ENCODE measurements at places on chromosomes 2 and 18.

DNA sequence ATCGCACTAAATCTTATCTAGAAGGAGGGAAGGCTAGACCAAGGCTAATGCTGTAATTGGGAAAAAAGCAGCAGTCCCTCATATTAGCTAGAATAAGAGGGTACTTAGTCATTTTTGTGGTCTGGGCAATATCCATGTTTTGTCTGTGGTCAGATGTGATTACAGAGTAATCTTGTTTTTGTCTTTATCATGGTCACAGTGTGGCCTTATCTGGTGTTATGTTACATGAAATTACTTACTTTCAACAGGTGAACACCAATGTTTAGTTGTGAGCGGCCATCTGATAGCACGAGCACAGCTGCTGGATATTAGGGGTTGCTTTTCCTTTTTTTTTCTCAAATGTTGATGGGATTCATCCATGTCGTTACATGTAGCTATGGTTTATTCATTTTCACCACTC lies 23.7 kb upstream of the PLEKHM3 start:
- H3K36me3 ChIP-seq = no peaks in the 10 kb centered on the region
- no peak for DNase-seq
- H3K4me1 ChIP-seq = no peaks in the 10 kb centered on the region
- H3K4me3 ChIP-seq = no peak overlapping the region
- H3K27ac ChIP-seq = no peak overlapping the region

GRCh38 chr18:73528066-73528465 lies 619.6 kb downstream of the FBXO15 start:
- no peaks in the 10 kb centered on the region for H3K4me1 ChIP-seq
- no peak overlapping the region for H3K27ac ChIP-seq
- H3K36me3 ChIP-seq = no peaks in the 10 kb centered on the region
- DNase-seq = no peak

- no peak overlapping the region for H3K4me3 ChIP-seq
- H3K27me3 ChIP-seq = peaks cover 43% of the 10 kb centered on the region
- no peak overlapping the region for H3K27ac ChIP-seq
- no peaks in the 10 kb centered on the region for H3K36me3 ChIP-seq
- H3K4me1 ChIP-seq = no peaks in the 10 kb centered on the region
These were observed 43.8 kb downstream of the MPHOSPH10 start for GRCh38 chr2:71174207-71174606.

- peak overlapping the region; percentile 83 for H3K27ac ChIP-seq
- DNase-seq = no peak
- no peak overlapping the region for H3K4me3 ChIP-seq
- no peaks in the 10 kb centered on the region for H3K36me3 ChIP-seq
- peaks cover 7% of the 10 kb centered on the region for H3K4me1 ChIP-seq
These were observed 17.3 kb upstream of the IMPA2 start for GRCh38 chr18:11963991-11964484.

GRCh38 chr18:23740105-23740830 lies 51.0 kb downstream of the LAMA3 start:
- H3K4me3 ChIP-seq = no peak overlapping the region
- no peak overlapping the region for H3K27ac ChIP-seq
- H3K27me3 ChIP-seq = no peaks in the 10 kb centered on the region
- H3K36me3 ChIP-seq = no peaks in the 10 kb centered on the region

DNA sequence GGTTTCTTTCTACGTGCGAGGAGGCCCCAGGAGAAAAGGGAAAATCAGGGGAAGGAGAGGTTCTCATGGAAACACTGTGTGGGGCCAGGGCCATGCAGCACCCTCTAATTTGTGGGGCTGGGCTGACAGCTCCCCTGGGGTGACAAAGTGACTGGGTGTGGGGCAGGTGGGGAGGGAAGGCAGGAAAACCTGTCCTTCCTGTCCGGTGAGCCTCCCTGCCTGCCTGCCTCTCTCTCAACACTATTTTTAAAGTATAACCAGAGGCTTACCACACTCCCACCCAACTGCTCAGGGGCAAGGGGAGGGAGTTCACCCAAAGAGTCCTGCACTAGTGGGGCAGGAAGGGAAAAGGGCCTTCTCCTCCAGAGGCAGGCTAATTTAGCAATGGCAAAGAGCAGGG lies 10.5 kb upstream of the EPAS1 start:
- DNase-seq = no peak
- H3K27me3 ChIP-seq = peaks cover 16% of the 10 kb centered on the region
- no peak overlapping the region for H3K4me3 ChIP-seq
- no peaks in the 10 kb centered on the region for H3K36me3 ChIP-seq
- H3K4me1 ChIP-seq = peaks cover 4% of the 10 kb centered on the region

DNA sequence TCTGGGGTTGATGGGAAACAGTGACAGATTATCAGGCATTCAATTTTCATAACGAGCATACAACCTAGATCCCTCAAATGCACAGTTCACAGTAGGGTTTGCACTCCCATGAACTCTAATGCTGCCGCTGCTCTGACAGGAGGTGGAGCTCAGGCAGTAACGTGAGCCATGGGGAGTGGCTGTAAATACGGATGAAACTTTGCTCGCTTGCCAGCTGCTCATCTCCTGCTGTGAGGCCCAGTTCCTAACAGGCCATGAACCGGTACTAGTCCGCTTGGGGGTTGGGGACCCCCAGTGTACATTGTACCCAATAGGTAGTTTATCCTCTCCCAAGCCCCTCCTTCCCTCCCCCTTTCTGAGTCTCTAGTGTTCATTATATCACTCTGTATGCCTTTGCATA lies 94.6 kb downstream of the PTH2R start:
- H3K27ac ChIP-seq = no peak overlapping the region
- DNase-seq = no peak
- no peaks in the 10 kb centered on the region for H3K36me3 ChIP-seq
- H3K27me3 ChIP-seq = no peaks in the 10 kb centered on the region
- no peak overlapping the region for H3K4me3 ChIP-seq

DNA sequence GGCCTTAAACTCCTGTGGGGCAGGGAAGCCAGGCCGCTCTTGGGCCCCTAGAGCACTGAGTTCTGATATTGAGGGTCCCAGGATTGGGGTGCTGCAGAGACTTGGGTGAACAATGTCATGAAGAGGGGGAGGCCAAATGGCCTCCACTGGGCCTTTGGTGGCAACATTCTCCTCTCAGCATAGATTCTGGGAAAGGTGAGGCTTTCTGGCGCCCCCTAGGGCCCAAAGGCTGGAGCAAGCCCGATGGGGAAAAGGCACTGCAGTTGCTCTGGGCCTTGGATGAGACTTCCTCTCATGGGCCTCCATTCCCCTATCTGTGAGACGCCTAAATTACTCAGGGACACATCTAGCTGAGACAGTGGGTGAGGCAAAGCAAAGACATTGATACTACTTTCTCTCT lies 84.8 kb downstream of the ACAA2 start:
- DNase-seq = no peak
- no peak overlapping the region for H3K27ac ChIP-seq
- peaks cover 27% of the 10 kb centered on the region for H3K4me1 ChIP-seq
- no peak overlapping the region for H3K4me3 ChIP-seq
- no peaks in the 10 kb centered on the region for H3K27me3 ChIP-seq

DNA sequence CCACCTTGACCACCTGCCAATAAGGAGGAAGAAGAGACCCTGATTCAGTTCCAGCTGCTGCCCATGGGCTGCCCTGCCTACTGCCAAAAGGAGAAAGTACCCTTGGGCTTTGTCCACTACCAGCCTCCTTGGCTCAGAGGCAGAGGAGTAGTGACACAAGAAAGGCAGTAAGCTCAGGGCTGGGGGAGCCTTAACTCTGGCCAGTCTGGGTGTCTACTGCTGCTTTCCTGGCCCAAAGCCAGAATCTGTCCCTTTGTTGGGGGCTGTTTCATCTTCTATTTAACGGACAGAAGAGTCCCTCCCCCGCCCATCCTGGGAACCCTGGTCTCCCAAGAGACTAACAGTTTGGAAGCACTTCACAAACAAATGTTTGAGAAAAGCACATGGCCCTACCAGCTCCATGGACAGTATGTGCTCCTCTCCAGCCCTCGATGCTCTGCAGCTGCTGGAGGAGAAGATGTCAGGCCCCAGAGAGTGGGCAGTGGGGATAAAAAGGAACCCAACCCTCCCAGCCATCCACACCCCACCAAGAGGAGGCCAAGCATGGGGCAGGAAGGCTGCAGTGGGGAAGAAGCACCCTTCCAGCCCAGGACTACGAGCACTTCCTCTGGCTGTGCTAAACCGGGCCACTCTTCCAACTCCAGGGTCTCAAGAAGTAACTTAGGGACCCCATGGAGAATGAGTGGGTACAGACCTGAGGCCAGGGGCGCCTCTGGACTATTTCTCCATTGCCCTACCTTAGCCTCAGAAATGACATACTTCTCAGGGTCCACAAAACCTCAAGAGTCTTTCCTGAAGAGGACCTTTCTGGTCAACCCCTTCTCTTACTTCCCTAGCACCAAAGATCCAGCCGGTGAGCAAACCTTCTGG lies 1.2 kb downstream of the ATG9A start:
- peak; percentile 18 for DNase-seq
- no peaks in the 10 kb centered on the region for H3K27me3 ChIP-seq
- H3K4me1 ChIP-seq = peaks cover 12% of the 10 kb centered on the region
- peaks cover 54% of the 10 kb centered on the region for H3K36me3 ChIP-seq
- H3K27ac ChIP-seq = no peak overlapping the region

GRCh38 chr2:128505575-128506526 lies 187.2 kb upstream of the HS6ST1 start:
- H3K4me3 ChIP-seq = no peak overlapping the region
- H3K27me3 ChIP-seq = peaks cover 17% of the 10 kb centered on the region
- H3K27ac ChIP-seq = no peak overlapping the region
- no peak for DNase-seq
- no peaks in the 10 kb centered on the region for H3K36me3 ChIP-seq

GRCh38 chr18:21398121-21398520 lies 156.1 kb downstream of the GREB1L start:
- no peak overlapping the region for H3K27ac ChIP-seq
- no peaks in the 10 kb centered on the region for H3K4me1 ChIP-seq
- no peak for DNase-seq
- H3K36me3 ChIP-seq = no peaks in the 10 kb centered on the region
- H3K27me3 ChIP-seq = no peaks in the 10 kb centered on the region
